CD4-positive, alpha-beta T cell treated with Interleukin-6 at 100 ng/mL for 8 hours (primary cell): ENCODE measurements at places on chromosomes 12 and 14.
A peak's percentile ranks its signal among the peaks of the same experiment; 100 is the strongest.

- no peak for DNase-seq
Measured at GRCh38 chr12:116563262-116563661, 4.1 kb downstream of the MAP1LC3B2 start.

DNA sequence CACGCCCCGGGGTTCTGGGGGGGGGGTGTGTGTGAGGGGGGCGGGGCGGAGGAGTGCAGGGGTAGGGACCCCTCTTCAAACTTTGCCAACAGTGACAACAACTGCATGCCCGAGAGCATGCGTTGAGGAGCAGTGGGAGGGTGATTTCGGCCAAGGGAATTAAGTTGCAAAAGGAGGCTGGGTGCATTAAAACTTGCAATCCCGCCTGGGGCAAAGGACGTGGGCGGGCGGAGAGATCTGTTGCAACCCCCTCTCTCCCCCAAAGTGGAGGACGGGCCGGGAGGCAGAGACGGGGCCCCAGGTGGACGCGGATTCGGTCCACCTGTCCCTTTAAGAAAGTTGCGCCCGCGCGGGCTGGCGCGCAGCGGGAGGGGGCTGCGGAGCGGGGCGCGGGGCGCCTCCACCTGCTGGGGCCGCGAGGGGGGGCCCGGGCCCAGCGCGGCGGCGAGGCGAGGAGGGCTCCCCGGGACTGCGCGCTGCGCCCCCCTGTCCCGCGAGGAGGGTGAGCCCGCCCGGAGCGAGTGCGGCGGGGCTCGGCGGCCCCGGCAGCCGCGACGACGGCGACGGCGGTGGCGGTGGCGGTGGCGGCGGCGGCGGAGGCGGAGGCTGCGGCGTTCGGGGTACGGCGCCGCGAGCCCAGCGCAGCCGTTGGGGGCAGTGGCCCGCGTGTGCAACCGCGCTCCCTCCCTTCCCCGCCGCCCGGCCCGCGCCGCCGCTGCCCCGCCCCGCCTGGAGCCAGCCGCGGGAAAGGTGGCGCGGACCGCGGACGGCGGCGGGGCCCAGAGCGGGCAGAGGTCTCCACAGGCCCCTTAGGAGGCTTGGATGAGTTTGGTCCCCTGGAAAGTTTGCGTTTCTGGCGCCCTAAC lies 530 bp upstream of the FOXN4 start:
- no peak for DNase-seq

DNA sequence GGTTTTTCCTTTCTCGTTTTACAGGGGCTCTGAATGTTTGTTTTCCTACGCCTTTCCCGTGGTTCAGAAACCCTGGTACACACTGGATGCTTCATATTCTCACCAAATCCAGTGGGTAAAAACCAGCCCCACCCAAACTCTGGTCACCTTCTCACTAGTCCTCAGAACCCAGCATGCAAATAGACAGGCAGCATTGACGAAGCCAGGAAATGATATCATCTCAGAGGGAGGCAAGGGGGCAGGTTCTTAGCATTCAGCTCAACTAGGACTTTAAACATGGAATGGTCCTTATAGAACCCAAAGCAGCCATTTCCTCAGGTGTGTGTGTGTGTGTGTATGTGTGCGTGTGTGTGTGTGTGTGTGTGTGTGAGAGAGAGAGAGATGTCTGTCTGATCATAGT lies 142.0 kb downstream of the KCNK10 start:
- DNase-seq = no peak

GRCh38 chr14:88154321-88154720 lies 149.4 kb downstream of the GPR65 start:
- DNase-seq = no peak

DNA sequence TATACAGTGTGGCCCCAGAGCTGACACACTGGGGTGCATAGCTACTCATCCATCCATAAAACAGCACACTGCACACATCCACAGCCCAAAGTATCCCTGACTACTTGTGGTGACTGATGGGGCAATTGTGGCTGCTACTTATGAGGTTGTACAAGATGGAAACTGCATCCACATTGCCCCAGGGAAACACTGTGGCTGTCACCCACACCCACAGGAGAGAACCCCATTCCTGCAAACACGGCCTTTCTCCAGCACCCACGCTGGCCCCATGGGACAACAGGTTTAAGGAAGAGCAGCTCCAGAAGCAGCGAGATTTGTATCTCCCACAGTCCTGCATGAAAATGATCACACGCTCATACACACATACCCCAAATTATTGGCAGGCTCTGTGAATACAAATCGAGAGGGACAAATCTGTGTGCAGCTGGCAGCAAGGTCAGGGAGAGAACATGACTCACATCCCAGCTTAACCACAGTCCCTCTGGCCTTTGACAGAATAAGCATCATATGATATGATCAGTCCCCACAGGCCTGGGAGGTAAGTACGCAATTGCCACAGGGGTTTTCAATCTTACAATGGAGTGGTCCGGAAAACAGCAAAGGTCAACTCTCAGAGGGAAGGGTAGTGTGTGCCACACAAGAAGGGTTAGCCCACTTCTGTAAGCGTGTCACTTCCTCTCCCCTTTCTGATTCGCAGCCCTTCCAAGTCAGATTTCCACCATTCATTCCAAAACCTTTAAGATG lies 61.9 kb downstream of the ESR2 start:
- no peak for DNase-seq

DNA sequence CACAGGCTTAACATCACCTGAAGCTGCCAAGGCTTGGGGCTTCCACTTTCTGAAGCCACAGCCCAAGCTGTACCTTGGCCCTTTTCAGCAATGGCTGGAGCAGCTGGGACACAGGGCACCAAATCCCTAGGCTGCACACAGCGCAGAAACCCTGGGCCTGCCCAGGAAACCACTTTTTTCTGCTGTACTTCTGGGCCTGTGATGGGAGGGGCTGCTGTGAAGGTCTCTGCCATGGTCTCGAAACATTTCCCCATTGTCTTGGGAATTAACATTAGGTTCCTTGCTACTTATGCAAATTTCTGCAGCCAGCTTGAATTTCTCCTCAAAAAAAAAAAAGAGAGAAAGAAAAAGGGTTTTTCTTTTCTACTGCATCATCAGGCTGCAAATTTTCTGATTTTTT lies 219.1 kb downstream of the RPL10L start:
- no peak for DNase-seq

- DNase-seq = no peak
Measured at GRCh38 chr14:37972941-37973887, 234.5 kb upstream of the SSTR1 start.

DNA sequence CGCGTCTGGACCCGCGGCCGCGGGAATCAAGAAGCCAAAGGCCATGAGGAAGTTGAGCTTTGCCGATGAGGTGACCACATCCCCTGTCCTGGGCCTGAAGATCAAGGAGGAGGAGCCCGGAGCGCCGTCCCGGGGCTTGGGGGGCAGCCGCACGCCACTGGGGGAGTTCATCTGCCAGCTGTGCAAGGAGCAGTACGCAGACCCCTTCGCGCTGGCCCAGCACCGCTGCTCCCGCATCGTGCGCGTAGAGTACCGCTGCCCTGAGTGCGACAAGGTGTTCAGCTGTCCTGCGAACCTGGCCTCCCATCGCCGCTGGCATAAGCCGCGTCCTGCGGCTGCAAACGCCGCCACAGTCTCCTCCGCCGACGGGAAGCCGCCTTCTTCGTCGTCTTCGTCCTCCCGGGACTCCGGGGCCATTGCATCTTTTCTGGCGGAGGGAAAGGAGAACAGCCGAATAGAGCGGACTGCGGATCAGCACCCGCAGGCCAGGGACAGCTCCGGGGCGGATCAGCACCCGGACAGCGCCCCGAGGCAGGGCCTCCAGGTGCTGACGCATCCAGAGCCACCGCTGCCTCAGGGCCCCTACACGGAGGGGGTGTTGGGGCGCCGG lies 1.0 kb downstream of the INSM2 start:
- peak; percentile 37 for DNase-seq

DNA sequence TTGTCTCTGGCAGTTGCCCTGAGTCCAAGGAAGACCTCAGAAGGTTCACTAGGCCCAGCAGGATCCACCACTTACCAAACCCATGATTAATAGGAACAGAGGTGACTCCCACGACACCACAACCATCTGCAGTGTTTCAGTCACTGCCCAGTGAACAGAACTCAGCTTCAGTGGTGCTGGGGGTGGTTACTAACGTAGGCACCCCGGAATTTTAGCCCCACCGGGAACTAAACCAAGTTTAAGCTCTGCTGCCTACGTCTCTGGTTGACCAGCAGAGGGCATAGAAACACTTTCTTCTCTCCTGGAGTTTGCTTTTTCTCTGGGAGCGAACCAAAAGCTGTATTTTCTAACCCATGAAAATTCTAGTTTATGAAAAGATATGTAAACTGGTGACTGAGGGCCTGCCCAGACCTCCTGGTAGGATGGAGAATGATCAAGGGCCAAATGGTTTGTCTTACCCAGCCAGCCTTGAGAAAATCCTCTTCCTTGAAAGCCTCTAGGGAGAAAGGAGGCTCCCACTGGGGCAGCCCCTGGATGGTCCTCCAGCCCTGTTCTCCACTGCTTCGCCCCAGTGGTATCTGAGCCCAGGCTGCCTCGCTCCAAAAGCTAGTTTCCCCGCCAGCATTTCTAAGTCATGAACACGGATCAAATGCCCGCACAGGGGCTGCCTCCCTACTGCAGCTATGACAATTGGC lies 379.8 kb downstream of the DPF3 start:
- no peak for DNase-seq

- no peak for DNase-seq
Measured at GRCh38 chr14:100775831-100776591, 49.3 kb downstream of the DLK1 start.

DNA sequence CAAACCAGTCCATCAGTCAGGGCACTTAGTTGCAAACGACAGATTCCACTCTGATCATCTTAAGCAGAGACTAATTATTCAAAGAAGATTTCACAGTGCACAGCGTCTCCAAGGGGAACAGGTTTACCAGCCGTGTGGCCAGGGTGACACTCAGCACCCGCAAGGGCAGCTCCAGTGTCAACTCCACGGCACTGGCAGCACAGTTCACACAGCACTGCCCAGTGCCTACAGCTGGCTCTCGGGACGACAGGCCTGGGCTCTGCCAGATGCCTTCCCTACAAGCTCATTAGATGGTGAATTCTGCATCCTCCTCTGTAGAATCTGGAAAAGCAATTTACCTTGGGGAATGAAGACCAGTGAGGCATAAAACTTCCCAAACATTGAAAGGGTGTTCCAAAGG lies 4.9 kb downstream of the OR10P1 start:
- DNase-seq = no peak

- no peak for DNase-seq
Measured at GRCh38 chr14:56989359-56989758, 179.1 kb upstream of the OTX2 start.

GRCh38 chr14:95562892-95563685 lies 28.2 kb downstream of the GLRX5 start:
- DNase-seq = no peak

DNA sequence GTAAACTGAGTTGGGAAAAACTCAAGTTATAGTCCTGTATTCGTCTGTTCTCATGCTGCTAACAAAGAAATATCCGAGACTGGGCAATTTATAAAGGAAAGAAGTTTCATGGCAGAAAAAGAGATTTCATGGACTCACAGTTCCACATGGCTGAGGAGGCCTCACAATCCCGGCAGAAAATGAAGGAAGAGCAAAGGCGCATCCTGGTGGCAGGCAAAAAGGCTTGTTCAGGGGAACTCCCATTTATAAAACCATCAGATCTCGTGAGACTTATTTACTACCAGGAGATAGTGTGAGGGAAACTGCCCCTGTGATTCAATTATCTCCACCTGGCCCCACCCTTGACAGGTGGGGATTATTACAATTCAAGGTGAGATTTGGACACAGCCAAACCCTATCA lies 292.6 kb upstream of the SYT1 start:
- DNase-seq = no peak

GRCh38 chr14:33894339-33894738 lies 56.5 kb downstream of the EGLN3 start:
- no peak for DNase-seq

GRCh38 chr14:63523735-63524426 lies 19.3 kb downstream of the PPP2R5E start:
- no peak for DNase-seq

- DNase-seq = no peak
Measured at GRCh38 chr12:6319446-6319845, 9.0 kb downstream of the PLEKHG6 start.

DNA sequence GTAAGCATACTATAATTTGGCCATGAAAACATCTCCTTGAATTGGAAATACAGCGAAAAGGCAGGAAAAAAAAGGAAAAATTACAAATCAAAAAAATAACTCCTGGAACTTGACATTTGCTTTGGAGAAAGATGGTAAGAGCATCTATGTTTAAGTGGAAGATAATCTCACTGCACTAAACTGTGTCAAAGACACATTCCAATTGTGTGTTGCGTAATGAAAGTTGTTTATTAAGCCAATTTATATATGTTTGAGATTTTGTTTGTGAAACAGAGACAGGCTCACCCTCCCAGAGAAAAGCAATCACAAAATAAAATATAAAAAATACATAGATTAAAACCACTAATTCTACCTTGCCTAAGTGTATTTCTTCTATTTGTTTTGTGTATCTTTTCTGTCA lies 11.1 kb upstream of the ATXN7L3B start:
- DNase-seq = no peak

- DNase-seq = no peak
Measured at GRCh38 chr12:1918884-1919236, 408 bp upstream of the CACNA2D4 start.

DNA sequence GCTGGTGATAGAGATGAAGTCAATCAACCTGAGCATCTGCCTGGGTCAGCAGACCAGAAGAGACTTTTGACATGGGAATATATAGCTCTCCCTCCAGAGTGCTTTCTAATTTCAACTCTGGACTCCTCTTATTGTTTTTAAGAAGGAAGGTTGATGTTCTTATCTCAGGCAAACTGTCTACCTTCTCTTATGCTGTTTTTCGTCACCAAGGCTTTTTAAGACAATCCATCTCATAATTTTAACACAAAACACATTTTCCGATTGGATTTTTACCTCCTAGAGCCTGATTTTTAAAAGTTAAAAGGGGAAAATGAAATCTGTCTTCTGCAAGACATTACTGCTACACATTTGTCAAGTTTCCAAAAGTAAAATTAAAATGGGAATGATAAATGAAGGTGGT lies 368.7 kb upstream of the MIS18BP1 start:
- DNase-seq = no peak

- DNase-seq = no peak
Measured at GRCh38 chr14:32938719-32939253, at the start of gene NPAS3. NPAS3 (plus strand) TSS chr14:32938879.

DNA sequence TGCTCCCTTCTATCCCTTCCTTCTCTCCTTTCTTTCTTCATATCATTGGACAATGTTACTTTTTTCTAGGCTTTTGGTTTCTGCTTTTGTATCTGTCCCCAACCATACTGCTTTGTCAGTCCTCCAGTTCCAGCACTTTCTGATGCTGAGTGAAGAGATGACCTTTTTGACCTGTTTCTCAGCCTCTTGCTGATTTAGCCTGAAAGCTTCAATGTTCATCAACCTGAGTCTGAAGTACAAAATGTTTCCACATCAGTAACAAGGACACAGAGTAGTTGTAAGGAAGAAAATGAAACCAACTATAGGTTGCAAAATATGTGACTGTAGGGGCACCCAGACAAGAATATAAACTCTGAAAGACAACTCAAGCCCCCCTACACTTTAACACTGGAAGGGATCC lies 25.2 kb upstream of the AKAP6 start:
- no peak for DNase-seq

GRCh38 chr12:23446746-23447145 lies 502.7 kb downstream of the SOX5 start:
- no peak for DNase-seq
